ENCODE measurements at places on chromosomes 6 and 20.

- DNase-seq = no peak
Observed at GRCh38 chr6:85983032-85983659, 340.5 kb upstream of the SYNCRIP start.

GRCh38 chr6:166946125-166946524 lies 10.2 kb downstream of the RNASET2 start:
- no peak for DNase-seq

DNA sequence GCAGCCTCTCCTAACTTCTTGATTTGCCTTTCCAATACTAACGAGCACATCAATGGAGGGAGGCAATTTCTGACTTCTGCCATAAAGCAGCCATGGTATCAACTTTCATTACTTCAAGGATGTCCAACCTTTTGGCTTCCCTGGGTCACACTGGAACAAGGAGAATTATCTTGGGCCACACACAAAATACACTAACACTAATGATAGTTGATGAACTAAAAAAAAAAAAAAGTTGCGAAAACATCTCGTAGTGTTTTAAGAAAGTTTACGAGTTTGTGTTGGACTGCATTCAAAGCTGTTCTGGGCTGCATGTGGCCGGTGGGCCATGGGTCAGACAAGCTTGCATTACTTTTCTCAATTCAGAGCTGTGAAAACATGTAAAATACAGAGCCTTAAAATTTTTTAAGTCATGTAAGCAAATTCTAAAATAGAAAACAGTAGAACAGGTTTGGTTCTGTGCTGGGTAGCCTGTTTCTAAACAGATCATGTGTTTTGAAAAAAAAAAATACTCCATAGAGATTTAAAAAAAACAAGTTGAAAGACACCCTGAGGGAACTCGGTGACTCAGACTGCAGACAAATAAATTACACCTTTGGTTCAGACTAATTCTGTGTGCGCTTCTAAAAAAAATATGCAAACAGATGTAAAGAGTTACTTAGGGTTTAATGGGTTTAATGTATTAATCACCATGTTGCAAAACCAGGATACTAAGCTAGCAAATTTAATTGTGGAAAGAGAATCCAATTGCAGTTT lies 43.6 kb upstream of the SLC22A23 start:
- DNase-seq = no peak

DNA sequence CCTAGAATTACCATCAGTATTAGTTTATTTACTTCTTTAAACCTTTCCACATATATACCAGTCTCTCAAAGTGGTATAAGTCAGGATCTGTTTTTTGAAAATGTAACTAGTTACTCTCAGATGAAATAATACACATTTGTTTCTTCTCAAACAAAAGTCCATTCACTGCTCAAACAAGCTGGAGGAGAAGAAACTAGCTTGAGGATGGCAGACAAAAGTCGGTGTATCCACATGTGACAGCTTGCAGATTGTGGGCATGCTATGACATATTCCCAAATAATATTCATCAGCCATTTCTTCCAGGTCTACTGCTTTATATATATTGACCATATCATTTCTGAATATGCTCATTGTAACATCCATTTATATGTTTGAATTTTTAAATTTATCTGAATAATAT lies 197.4 kb upstream of the KCNQ5 start:
- no peak for DNase-seq

GRCh38 chr6:36340618-36341454 lies 4.1 kb upstream of the BNIP5 start:
- no peak for DNase-seq

DNA sequence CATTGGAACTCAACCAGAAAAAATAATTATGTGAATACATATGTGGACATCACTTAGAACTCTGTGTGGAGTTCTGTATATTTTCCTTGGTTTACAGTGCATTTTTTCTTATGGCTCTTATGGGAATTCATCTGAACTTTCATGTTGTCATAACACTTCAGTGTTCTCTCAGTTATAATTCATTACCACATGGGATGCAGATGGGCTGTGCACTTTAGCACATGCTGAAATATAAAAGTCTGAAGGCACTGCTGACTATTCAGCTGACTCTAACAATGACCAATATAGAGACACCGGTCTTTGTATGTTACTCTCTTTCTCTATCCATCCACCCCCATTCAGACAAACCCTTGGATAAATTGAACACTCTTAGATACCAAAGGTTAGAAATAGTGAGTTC lies 29.3 kb downstream of the GRIK2 start:
- no peak for DNase-seq

DNA sequence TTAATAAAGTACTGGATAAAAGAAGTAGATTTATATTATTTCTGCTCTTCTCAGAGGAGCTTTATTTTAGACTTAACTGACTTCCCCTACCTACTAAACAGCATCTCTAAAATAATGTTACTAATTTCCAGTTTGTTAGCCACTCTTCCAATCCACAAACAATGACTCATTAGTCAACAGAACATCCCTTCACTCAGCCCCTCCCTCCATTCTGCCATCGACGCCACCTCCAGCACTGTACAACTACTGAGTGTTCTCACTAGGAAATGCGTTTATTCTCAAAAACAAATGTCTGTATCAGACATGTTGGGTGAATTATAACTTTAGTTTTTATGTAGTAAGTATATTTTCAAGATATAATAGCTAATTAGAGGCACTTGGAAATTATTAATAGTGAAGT lies 427.0 kb downstream of the EYS start:
- DNase-seq = no peak
